ENCODE measurements at places on chromosomes 7 and 10. TPM values are rescaled to one million over a fixed set of nuclear protein-coding genes. Genes with fewer than 3 reads are reported as not detected.

GRCh38 chr7:18230271-18230670 lies 202.6 kb upstream of the PRPS1L1 start:
- no peaks in the 10 kb centered on the region for H3K27me3 ChIP-seq
- no peak overlapping the region for H3K4me3 ChIP-seq
- no peak overlapping the region for H3K27ac ChIP-seq
- H3K36me3 ChIP-seq = no peaks in the 10 kb centered on the region
- no peak for DNase-seq
- H3K4me1 ChIP-seq = peaks cover 15% of the 10 kb centered on the region

GRCh38 chr7:115971506-115971905 lies 59.1 kb downstream of the TFEC start:
- peak overlapping the region; percentile 45 for H3K27ac ChIP-seq
- no peaks in the 10 kb centered on the region for H3K36me3 ChIP-seq
- no peak for DNase-seq
- H3K4me3 ChIP-seq = no peak overlapping the region
- no peaks in the 10 kb centered on the region for H3K27me3 ChIP-seq

DNA sequence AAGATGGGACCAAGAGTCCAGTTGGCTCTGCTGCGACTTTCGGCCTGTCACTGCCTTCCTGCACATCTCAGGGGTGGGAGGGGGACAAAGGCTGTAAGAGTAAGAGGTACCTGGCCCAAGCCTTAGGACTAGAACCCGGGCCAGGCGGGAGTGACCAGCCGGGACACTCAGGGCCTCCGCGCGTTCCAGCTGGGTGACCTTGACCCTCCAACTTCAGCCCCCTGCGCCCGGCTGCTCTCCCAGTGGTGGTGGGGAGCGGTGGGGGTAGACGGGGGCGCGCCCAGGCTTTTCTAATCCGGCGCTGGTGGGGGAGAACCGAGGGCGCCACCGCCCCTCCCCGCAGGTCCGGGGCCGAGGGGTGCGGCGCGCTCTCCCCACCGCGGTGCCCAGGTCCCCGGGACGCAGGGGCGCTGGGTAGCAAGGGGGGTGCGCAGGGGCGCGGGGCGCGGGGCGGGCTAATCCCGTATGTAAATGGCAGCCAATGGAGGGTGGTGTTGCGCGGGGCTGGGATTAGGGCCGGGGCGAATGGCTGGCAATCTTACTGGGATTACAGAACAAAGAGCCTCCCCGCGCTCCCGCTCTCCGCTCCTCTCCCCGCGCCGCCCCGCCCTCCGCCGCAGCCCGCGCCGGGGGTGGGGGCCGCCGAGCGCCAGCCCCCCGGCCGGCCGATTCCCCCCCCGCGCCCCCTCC lies at the start of gene GTF2IRD1:
GTF2IRD1 (plus strand) TSS at position 585 of the 690 bp plus-strand sequence. CDS start 54,175 bp downstream, outside the sequence.
- H3K27ac ChIP-seq = peak within 1 kb of the TSS; percentile 65
- peaks cover 22% of the 10 kb centered on the region for H3K4me1 ChIP-seq
- no peaks in the 10 kb centered on the region for H3K36me3 ChIP-seq
- H3K27me3 ChIP-seq = no peaks in the 10 kb centered on the region
- peak; percentile 89 for DNase-seq

DNA sequence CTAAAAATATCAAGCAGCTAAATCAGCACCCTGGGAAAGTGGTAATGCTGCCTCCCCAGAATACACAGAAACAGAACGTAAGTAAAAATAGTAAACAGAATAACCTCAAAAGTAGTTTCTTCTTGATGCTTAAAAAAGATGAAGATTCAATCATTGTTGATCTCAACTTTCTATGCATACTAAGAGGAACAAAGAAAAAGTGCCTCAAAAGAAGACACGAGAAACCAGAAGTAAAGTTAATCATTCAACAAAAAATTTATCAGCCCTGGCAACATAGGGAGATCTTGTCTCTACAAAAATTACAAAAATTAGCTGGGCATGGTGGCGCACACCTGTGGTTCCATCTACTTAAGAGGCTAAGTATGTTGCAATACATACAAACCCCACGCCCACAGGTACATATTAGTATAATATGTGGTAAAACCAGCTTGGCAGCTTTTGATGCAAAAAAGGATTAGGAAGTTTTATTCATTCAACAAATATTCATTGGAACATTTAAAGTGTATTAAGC lies 153.7 kb downstream of the NRBF2 start:
- no peak overlapping the region for H3K27ac ChIP-seq
- no peaks in the 10 kb centered on the region for H3K27me3 ChIP-seq

TBXAS1 gene
- total RNA-seq = 1.6 TPM

MCMBP gene
- total RNA-seq = 88.4 TPM

- no peaks in the 10 kb centered on the region for H3K4me1 ChIP-seq
- no peaks in the 10 kb centered on the region for H3K36me3 ChIP-seq
- H3K4me3 ChIP-seq = no peak overlapping the region
- H3K27ac ChIP-seq = no peak overlapping the region
Observed at GRCh38 chr10:23198940-23199767, 7.0 kb downstream of the PTF1A start.

DNA sequence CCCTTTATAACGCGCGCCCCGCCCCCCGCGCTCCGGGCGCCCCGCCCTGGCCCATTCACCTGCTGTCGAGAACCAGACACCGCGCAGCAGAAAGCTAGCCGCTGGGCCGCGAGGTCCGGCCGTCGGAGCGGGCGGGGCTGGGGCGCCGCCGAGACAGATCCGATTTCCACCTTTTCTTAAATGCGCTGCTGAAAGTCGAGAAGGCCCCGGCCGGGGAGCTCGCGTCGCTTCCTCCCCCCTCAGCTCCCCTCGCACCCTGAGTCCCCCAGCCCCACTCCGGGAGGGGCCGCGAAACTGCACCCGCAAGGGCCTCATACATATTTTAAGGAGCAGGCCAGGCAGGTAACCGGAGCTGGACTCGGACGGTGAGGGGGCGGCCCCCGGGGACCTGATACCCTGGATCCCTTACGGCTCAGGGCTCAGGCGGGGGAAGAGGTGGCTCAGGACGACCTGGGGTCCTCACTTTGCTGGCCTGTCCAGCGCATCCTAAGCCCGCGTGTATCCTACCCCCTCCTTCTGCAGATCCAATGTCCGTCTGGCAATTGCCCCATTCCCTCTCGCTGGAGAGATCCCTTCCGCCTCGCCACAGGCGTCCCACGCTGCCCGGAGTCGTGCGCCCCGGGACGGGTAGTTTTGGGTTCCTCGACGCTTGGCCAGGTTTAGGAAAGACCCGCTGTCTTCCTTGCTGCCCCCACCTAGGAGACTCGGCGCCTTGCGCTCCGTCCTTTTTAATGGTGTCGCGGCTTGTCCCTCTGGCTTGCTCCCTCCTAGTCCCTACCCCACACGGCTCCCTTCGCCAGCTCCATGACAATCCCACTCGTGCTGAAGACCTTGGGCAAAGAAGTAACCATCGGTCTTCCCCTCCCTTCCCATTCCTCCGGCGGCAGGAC lies 170.6 kb downstream of the UBE2H start:
- no peak for DNase-seq
- no peaks in the 10 kb centered on the region for H3K36me3 ChIP-seq
- peaks cover 12% of the 10 kb centered on the region for H3K4me1 ChIP-seq
- no peaks in the 10 kb centered on the region for H3K27me3 ChIP-seq

DNA sequence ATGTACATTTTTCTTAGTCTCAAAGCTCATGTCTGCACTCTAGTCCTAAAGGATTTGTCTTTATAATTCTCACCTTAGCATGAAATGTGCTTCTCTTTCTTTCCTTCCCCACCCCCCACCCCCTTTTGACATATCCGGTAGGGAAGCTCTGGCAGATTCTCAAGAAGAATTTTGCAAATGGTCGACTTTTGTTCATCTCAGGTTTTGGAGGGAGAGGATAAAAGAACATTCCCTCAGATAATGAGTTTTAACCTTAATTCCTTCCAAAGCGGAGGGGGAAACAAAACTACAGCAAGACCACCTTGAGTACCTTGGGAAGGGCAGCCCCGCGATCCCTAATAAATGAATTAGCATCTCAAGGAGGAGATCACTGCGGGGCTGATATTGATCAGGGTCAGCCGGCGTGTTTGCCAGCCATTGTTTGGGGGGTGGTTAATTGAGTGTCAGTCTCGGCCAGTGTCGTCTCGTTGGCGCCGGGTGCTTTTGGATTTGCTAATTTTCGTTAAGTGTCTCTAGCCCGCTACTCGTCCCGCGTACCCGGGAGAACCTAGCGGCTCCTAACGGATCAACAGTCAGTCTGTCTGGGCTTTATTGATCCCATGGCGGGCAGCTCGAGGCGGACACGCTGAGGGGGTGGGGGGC lies 874 bp upstream of the BAMBI start:
- DNase-seq = peak; percentile 35
- H3K4me1 ChIP-seq = peaks cover 39% of the 10 kb centered on the region
- H3K27me3 ChIP-seq = no peaks in the 10 kb centered on the region

DNA sequence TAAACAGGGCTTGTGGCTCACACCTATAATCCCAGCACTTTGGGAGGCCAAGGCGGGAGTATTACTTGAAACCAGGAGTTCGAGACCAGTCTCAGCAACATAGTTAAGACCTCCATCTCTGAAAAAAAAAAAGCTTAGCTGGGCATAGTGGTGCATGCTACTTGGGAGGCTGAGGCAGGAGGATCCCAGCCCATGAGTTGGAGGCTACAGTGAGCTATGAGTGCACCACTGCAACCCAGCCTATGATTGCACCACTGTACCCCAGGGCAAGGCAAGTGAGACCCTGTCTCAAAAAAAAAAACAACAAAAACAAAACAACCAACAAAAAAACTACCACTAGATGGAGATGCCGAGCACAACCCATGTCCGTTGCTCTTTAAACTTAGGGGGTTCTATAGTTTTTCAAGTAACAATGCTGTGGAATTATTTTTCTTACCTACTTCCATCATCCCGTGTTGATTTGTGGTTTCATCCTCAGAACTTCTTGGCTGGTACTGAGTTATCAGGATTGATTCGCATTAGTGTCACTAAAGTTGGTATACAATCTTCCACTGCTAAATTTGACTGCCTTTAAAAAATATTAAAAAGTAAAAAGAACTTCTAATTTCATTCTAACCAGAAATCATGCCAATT lies 12.2 kb upstream of the REPIN1 start:
- H3K4me3 ChIP-seq = no peak overlapping the region
- H3K4me1 ChIP-seq = no peaks in the 10 kb centered on the region

JCAD gene
- 13.0 TPM for total RNA-seq

GRCh38 chr10:79048639-79049550 lies 19.9 kb upstream of the ZMIZ1 start:
- no peaks in the 10 kb centered on the region for H3K27me3 ChIP-seq
- H3K36me3 ChIP-seq = no peaks in the 10 kb centered on the region
- peaks cover 44% of the 10 kb centered on the region for H3K4me1 ChIP-seq
- no peak for DNase-seq

AKR1B15 gene
- total RNA-seq = not detected

RHOBTB1 gene
- 19.9 TPM for total RNA-seq
